ENCODE measurements at places on chromosomes 7 and 10.
A peak's percentile ranks its signal among the peaks of the same experiment; 100 is the strongest.

- DNase-seq = no peak
Observed at GRCh38 chr10:131438665-131439064, 127.1 kb upstream of the TCERG1L start.

DNA sequence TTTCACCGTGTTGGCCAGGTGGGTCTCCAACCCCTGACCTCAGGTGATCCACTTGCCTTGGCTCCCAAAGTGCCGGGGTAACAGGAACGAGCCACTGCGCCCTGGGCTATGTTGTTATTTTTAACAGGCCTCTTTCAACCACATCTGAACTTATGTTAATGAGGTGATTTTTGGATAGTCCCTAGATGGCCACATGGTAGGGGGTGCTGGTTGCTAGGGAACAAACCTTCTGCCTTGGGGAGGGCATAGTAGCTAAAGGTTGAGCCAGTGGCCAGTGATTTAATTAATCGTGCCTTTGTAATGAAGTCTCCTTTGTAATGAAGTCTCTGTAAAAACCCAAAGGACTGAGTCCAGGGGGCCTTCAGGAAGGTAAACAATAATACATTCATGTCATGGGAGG lies 9.1 kb downstream of the COMTD1 start:
- DNase-seq = no peak

DNA sequence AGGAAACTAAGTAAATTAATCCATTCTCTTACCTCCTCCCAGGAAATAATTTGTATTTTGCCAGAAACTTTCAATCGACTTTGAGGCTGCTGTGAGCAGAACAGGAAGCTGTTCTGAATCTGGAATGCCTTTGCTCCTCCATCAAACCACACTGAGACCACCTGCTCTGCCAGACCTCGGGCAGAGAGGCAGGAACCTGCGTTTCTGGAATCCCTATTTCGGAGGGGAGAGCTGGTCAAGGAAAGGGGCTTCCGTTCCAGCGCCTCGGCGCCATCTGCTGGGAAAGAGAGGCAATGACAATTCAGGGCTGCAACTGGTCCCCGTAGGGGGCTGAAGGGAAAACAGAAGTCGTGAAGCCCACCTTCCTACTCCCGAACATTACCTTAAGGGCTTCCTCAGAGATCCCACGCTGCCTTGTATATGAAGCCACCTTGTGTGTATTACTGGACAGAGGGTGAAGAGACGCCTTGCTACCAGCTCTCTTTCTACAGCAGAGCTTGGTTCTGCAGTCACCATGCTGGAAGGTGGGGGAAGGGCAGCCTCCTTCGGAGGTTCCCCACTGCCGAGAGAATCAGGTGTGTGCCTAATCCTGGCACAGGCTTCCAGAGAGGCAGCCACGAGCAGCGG lies 31.2 kb downstream of the ZNF467 start:
- peak; percentile 51 for DNase-seq

DNA sequence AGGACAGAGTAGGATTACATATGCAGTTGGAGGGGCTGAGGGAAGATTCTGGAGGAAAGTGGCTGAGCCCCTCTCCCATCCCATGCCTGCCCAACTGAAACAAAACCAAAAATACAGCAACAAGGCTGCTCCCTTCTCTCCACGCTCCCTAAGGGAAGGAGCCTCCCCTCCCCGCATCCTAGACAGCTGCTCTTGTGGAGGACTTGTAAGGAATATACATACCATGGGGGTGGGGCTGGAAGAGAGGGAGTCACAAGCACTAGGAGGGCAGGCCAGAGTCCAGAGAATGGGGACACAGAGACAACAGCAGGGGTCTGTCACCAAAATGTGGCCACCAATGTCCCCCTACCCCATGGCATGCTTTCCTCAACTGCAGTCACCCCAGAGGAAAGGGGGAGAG lies 13.2 kb downstream of the LDB1 start:
- DNase-seq = no peak

DNA sequence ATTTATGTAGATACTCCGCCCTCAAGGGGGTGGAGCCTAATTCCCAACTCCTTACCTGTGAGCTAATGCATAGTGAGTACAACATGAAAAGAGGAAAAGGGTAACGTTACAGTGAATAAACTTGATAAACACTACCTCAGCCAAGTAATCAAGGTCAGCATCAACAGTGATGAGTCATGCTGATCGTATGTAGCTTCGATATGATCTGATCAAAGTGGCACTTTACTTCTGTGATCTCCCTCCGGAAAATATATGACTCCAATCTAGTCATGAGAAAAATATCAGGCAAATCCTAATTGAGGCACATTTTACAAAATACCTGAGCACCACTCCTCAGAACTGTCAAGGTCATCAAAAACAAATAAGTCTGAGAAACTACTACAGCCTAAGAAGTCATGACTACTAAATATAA lies 70.4 kb downstream of the VTI1A start:
- DNase-seq = no peak

DNA sequence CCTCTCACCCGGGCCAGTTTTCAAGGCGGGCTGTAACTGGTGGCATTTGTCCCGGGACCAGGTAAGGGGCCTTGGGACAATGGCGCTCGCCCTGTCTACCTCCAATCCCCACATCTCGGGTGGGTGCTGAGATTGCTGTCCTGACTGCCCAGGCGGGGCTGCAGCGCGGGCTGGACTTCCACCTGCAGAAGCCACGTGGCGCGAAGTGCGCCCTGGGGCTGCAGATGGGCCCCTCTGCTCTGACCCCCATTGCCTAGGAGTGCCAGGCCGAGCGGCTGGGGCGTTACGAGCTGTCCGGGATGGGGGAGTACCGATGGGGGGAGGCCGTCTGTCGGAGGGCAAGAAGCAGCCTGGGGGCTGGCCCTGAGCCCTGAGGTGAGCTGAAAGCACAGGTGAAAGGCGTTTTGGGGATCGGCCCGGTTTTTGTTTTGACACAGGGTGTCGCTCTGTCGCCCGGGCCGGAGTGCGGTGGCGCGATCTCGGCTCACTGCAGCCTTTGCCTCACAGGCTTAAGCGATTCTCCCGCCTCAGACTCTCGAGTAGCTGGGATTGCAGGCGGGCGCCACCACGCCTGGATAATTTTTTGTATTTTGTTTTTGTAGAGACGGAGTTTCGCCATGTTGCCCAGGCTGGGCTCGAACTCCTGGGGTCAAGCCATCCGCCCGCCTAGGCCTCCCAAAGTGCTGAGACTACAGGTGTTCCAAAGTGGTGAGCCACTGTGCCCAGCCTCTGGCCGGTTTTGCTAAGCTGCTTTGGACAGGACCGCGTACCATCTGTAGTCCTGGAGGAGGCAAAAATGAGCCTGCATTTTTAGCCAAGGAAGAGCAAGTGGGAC lies at the start of gene SFXN2:
Gene SFXN2, plus strand, starts transcription at position 16 of the 835 bp plus-strand sequence. CDS start 12,001 bp downstream, outside the sequence.
- DNase-seq = peak; percentile 43

- no peak for DNase-seq
Observed at GRCh38 chr7:1253681-1254181, 21.1 kb downstream of the UNCX start.

DNA sequence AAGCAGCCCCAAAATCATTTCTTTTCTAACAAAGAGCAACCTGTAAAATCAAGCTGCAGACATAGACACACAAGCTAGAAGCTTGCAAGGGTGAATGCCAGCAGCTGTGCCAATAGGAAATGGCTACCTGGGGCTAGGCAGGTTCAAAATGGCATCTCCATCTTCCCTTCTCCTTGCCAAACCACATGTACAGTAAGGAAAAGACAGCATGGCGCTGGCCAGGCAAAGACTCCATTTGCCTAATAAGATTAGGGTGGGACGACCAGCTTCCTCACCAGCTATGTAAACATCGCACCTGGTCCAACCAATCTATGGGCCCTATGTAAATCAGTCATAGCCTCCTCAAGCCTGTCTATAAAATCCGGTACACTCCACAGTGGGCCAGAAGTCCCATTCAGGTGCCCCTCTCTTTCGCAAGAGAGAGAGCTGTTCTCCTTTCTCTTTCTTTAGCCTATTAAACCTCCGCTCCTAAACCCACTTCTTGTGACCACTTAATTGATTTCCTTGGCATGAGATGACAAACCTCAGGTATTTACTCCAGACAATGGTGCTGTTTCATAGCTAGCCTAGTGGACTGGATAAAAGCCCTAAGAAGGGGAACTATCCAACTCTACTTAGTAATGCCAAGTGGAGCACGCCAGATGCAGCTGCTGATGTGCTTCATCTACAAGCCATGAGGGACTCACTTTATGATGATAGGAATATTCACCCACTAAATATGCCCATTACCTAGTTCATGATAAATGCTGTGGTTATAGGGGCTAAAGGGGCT lies 44.1 kb downstream of the HTR7 start:
- DNase-seq = no peak

GRCh38 chr7:82085116-82085515 lies 315.3 kb upstream of the HGF start:
- DNase-seq = no peak

DNA sequence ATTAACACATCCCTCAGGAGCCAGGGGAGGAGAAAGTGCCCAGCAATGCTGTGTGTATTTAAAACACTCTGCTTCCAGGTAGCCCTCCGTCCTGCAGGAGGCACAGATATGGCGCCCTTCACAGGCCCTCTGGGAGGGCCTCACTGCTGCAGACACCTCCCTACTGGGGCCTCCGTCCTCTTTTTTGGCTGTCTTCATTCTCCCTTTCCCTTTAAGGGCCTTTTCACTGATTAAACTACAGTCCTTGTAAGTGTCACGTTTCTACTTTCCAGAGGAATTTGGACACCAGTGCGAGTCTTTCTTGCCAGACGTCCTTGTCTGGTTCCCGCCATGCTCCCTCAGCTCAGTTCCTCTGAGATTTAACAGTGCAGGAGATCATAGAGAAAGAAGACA lies 39.7 kb upstream of the MKRN1 start:
- DNase-seq = no peak

DNA sequence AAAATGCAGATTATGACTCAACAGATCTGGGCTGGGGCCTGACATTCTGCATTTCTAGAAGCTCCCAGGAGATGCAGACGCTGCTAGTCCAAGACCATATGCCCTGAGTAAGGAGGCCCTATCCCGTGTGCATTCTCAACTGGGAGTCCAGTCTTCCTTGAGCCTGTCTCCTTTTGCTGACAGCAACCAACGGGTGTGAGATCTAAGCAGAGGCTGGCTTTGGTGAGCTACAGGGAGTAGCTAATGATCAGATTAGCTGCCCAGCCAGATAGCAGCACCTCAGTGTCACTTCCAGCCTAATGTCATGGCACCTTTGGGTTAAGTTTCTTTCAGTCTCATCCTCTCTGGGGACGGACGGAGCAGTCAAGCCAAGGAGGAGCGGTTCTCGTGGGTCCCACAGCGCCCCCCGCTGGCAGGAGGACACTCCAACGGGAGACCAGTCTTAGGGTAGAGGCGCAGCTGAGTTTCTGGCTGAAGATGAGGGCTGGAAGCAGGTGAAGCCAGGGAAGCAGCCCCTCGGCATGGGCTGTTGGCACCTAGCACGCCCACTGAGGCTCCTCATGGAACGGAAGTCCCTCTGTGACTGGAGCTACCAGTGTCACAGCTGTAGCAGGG lies 154.0 kb downstream of the CCDC3 start:
- peak; percentile 2 for DNase-seq

- DNase-seq = no peak
Observed at GRCh38 chr10:5168897-5169420, 16.0 kb downstream of the AKR1C8 start.

- DNase-seq = no peak
Observed at GRCh38 chr7:50954716-50955115, 172.0 kb upstream of the GRB10 start.

GRCh38 chr10:51100221-51100620 lies 25.9 kb downstream of the PRKG1 start:
- no peak for DNase-seq

GRCh38 chr10:60916025-60916424 lies 28.0 kb downstream of the RHOBTB1 start:
- no peak for DNase-seq

DNA sequence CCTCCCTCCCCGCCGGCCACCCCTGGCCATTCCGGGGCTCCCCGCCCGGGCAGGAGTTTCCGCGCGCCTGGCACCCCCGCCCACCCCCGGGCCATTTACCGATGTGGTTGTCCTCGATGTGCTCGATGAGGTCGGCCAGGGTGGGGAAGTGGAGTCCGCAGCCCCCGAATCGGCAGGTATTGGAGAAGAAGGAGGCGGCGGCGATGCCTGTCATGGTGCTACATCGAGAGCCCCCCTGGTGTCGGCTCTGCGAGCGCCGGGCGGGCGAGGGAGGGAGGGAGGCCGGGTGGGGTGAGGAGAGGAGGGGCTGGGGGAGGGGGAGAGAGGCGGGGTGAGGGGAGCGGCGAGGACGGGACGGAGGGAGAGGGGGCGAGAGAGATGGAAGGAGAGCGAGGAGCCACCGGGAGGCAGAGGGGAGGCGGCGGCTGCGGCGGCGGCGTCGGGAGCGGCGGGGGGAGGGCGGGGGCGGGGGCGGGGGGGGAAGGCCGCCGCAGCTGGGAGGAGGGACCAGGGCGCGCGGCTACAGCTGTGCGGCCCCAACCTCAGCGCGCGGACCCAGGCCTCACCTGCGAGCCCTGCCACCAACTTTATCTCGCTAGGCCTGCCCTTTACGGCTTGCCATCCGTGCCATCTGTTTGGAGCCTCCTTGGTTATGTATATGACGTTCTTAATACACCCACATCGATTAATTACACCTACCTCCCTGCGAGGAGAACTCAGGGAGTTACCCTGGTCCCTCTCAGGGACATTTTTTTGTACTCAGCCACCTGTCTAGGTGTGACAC lies at the start of gene JAZF1:
Gene JAZF1, minus strand, starts transcription at position 432 of the 784 bp plus-strand sequence.
- DNase-seq = peak; percentile 48

- no peak for DNase-seq
Observed at GRCh38 chr10:45399113-45399512, 25.1 kb downstream of the ALOX5 start.

GRCh38 chr10:125013529-125013872 lies 71.6 kb downstream of the ZRANB1 start:
- DNase-seq = no peak

DNA sequence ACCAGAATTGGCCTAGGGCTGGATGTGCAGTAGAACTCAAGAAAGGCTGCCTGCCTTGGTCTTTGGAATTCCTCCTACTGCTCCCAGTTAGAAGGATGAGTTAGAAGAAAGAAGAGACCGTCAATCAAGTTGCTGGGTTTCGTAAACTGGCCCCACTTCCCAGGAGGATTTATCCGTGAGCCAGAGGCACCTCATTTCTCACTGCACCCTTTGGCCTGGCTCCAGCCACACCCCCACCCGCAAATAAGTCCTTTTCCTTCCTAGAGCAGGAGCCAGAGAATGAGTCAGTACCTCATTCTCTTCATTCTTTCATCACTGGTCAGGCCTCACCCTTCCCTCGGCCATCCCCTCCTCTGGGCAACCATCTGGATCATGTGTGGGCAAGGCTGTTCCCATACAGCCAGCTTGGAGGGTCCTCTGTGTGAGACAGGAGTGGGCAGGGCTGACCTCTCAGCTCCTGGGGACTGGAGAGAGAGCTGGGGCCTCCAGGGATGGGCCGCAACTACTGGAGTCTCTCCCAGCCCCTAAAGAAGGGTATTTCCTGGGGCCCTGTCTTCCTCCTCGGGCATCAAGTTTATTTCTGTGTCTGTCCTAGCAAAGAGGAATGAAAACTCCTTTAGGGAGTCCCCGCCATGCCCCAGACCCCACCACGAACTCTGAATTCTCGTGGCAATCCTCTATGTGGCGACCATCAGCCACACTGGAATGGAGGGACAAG lies 87.2 kb upstream of the DUSP5 start:
- DNase-seq = no peak

All from stimulated activated CD4-positive, alpha-beta T cell treated with anti-CD3 and anti-CD28 coated beads, Interleukin-12 subunit alpha, Interleukin-12 subunit beta, amount 100 ng/mL, for 4 hours (primary cell).